KG1 (cell line): ENCODE measurements at places on chromosomes 3 and 15.

DNA sequence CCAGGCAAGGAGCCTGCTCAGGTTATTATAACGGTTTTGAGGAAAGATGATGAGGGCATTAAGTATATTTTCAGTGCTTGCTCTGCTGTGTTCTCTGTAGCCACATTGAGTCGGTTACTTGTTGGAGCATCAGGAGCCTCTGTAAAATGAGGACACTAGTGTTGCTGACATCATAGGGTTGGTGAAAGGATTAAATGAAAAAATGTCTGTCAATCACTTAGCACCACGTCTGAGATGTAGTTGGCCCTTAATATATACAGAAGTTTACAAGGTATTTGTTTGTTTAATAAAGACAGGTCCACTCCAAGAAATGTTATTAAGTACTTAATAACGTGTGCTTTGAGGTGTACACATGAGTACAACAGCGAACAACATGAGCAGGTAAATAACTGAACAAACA, 735 bp upstream of the SLC25A26 start:
- no peak for DNase-seq

- DNase-seq = peak; percentile 67
These were observed 65.6 kb upstream of the MBNL1 start for GRCh38 chr3:152202976-152203626.

DNA sequence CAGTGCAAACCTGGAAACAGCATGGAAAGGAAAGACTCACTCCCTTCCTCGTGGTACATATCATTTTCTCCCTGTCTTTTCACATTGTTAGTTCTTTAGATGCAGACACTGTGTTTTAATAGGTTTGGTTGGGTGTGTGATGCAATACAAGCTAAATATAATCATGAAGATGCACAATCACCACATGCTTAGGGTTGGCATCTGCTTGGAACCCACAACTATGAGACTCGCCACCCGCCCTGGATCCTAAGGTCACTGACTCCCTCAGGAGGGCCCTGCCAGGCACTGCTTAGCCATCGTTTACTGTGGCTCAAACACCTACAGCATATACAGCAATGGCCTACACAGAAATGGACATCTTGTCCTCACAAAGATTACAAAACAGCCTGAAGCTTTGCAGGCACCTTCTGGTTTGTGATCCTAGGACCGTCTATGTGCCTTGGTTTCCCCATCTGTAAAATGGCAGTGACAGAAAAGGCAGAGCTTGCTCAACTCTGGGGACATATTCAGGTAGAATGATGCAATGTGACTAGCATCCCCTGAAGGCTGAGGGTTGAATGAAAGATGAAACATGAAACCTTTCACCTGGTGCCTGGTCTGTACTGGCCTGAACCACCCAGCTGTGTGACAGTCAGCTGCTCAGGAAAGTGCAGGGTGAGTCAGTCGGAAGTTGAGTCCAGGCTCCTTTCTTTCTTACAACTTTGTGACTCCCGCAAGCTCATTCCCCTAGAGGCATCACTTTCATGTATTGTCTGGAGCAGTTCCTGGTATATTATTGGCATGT, 123.6 kb upstream of the PFN2 start:
- DNase-seq = no peak

GRCh38 chr3:125965505-125965904, 3.5 kb upstream of the ROPN1B start:
- no peak for DNase-seq

GRCh38 chr15:44798826-44799225, 62.5 kb downstream of the TRIM69 start:
- no peak for DNase-seq
